ENCODE measurements at places on chromosomes 3 and 15.

- DNase-seq, result no peak
Observed at GRCh38 chr15:49560045-49560444, 60.6 kb downstream of the FAM227B start.

DNA sequence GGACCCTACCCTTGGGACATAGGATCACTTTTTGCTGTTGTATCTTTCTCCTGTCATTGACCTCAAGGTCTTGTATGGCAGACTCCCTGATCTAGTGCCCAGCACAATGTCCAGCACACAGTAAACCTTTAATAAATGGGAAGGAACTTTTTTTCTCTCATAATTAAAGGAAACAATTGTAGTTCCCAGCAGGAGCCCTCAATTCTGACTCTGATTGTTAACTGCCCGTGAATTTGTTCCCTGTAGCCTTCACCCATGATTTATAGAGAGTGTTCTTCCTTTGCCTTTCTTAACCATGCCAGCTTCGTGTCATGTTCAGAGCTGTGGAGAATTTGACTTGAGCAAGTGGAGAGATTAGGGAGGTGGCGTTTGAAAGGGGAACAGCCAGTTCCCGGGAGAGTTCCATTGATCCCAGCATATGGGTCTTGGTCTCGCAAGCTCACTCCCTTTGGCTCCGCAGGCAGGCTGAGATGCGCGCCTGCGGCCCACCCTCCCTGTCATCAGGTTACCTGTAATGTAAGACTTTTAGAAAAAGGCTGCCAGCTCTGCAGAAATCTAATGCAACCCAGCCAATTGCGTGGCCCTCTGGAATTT, 182.6 kb downstream of the TP63 start:
- no peak for DNase-seq

- no peak for DNase-seq
Observed at GRCh38 chr3:50577348-50577747, 8.0 kb downstream of the HEMK1 start.

DNA sequence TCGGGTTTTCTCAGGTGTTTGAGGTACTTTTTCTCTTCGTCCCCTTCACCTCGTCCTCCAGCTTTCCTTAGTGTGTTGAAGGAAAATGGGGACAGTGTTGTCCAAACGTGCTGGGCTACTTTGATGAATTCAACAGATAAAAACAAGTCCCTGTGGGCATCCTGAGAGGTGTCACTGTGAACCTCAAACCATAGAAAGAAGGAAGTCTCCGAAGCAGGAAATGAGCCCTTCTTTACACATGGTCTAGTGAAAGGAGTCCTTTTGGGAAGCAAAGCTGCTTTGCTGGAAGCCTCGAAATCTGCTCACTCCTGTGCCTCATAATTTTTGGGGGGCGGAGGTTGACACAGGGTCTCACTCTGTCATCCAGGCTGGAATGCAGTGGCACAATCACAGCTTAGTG, 10.6 kb downstream of the IL17RB start:
- DNase-seq, result no peak

GRCh38 chr3:145272684-145273083, 888.3 kb downstream of the PLOD2 start:
- no peak for DNase-seq

- peak; percentile 75 for DNase-seq
Observed at GRCh38 chr3:45337839-45338470, 50.4 kb upstream of the LARS2 start.

DNA sequence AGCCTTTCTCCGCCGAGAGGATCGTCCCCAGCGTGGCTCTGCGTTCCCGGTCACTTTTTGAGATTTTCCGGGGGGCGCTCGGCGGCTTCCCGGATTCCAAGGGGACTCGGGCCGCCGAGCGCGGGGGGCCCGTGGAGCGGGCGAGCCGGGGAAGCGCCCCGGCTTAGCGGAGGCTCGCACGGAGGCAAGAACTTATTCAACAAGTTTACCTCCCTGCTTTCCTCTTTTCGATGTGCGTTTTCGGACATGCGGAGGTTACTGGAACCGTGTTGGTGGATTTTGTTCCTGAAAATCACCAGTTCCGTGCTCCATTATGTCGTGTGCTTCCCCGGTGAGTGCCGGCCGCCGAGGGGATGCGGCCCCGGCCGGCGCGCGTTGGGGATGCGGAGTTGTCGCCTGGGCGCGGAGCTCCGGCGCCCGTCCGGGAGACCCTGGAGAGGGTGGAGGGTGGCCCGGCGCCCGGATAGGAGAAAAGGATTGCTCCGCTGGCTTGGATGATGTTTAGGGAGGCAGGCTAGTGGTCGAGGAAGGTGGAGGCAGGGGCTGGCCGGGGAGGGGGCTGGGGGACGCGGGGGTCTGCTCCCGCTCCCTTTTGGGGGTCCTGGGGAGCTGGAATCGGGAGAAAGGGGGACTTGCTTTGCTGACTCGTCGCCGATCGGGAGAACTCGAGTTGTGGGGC, 810 bp downstream of the PTPRG start:
- no peak for DNase-seq

- DNase-seq, result no peak
Observed at GRCh38 chr3:16177962-16178627, 3.6 kb downstream of the GALNT15 start.

GRCh38 chr3:143207338-143207961, 87.9 kb downstream of the CHST2 start:
- no peak for DNase-seq

DNA sequence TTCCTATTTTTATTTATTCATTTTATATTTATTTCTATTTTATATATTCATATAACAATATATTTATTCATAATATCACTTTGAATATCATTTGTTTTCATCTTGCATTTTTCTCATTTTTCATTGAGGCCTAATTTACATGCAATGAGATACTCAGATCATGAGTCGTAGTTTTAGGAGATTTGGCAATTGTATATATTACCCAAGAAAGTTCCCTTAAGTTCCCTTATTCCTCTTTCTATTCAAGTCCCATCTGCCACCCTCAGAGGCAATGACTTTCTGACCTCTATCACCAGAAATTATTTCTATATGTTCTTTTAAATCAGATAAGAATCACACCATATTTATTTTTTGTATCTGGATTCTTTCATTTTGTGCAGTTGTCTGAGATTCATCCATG, 329.1 kb upstream of the TPRG1 start:
- no peak for DNase-seq

DNA sequence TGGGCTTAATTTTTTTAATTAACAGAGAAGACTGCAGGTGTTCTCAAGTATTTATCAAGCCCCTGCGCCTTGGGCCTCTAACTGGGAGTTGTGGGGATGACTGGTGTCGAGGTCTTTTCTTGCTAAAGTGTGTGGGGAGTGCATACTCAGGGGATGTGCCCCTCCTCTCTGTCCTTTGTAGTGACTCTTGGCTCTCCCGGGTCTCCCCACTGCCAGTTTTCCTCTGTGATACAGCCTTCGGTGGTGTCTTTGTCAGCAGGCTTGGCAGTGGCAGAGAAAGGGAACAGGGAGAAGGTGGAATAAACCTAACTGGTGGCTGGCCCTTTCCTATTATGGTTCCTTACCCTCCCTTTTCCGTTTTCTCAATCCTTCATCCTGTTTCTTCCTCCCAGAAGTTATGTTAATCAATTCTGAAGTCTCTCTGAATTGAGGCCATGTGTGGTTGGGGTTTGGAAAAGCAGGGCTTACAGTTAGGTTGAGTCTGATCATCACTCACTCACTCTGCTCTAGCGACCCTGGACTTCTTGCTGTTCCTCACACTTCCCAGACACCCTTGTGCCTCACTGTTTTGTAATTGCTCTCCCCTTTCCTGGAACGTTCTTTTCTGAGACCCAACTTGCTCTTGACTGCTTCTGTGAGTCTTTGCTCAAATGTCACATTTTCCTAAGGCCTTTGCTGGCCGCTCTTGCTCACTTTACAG, 158.1 kb downstream of the PTPRG start:
- no peak for DNase-seq

- DNase-seq, result no peak
Observed at GRCh38 chr3:103873897-103874545, 1439.2 kb downstream of the ZPLD1 start.

DNA sequence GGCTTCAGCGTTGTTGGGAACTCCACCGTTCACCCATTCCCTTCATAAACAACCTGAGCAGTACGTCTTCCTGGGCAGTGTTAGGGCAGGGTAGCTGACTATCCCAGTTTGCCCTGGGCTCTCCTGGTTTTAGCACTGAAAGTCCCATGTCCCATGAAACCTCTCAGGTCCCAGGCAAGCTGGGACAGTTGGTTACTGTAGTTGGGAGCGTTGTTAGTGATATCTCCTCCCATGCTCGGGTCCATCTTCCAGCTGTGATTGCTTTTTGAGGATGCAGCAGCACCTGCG, 60.9 kb upstream of the HERC1 start:
- no peak for DNase-seq

DNA sequence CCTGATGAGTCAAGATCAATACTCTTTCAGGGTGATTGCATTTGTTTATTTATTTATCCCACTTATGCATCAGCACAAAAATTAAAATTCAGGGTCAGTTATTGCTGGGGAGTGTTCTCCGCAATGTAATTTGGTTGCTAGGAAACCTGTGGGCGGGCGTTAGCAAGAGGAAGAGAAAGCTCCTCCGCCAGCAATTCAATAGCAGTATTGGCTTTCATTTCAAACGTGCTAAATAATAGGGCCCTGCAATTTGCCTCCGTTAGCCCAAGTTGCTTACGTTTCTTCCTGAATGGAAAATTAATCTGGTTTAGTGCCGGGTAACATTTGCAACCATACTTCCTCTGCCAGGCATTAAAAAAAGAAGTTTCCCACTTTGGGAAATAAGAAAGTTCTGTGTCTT, 35.5 kb upstream of the PLCL2 start:
- no peak for DNase-seq

DNA sequence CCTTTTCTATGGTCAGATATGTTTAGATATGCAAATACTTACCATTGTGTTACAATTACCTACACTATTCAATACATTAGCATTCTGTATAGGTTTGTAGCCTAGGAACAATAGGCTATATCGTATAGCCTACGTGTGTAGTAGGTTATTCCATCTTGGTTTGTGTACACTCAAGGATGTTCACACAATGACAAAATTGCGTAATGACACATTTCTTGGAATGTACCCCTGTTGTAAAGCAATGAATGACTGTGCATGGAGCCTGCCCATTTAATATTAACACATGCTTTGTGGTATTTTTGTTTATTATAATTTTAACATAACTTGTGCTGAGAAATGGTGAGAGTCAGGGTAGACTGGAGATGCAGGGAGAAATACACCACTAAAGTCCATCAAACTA, 154.9 kb downstream of the LEKR1 start:
- no peak for DNase-seq

DNA sequence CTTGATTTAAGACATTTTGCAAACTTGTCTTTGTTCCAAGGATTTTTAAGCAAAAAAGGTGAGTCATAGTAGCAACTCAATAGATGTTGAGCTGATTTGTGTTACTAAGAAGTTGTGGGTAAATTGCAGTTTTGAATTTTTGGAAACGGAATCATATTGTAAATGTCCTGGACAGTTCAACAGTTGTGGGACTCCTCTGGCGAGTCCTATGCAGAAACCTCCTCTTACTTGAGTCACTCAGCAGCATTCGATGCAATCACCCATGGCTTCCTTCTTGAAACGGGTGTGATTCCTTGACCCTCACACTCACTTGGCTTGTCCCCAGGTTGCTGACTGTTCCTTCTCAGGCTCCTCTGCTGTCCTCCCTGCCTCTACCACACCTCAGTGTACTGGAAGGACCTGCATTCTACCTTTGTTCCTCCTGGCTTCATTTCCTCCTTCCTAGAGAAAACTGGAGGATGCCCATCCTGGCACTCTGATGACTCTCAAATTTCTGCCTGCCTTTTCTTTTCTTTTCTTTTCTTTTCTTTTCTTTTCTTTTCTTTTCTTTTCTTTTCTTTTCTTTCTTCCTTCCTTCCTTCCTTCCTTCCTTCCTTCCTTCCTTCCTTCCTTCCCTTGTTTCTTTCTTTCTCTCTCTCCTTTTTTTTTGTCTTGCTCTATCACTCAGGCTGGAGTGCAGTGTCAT, 52.8 kb upstream of the DGKG start:
- DNase-seq, result no peak

GRCh38 chr3:123732447-123732846, 147.6 kb upstream of the HACD2 start:
- no peak for DNase-seq

DNA sequence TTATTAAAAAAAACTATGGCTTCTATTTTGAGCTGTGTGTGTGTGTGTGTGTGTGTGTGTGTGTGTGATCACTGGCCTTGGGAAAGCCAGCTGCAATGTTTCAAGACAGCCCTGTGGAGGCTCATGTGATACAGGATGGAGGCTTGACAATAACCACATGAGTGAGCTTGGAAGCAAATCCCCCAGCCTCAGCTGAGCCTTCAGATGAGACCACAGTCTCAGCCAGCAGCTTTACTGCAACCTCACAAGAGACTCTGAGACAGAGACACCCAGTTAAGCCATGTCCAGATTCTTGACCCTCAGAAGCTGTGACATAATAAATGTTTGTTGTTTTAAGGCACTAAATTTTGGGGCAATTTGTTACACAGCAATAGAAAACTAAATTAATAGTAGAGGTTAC, 52.5 kb downstream of the GRK7 start:
- no peak for DNase-seq

GRCh38 chr3:185363662-185364203, 797 bp downstream of the MAP3K13 start:
- DNase-seq, result no peak

- DNase-seq, result no peak
Observed at GRCh38 chr15:68303560-68304436, 26.3 kb downstream of the FEM1B start.

DNA sequence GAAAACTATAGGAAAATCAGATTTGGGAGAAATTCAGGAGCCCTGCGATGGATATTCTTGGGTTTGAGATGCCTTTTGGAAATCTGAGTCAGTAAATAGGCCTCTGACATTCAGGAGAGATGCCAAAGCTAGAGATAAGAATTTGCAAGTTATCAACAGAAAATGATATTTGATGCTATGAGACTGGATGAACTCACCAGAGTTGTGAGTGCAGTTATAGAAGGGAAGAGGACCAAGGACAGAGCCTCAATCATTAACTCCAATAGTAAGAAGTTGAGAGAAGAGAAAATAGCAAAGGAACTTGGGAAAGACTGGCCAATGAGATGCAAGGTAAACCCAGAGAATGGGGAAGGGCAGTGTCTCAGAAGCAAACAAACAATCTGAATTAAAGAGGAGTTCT, 7.9 kb upstream of the ANO10 start:
- DNase-seq, result no peak

DNA sequence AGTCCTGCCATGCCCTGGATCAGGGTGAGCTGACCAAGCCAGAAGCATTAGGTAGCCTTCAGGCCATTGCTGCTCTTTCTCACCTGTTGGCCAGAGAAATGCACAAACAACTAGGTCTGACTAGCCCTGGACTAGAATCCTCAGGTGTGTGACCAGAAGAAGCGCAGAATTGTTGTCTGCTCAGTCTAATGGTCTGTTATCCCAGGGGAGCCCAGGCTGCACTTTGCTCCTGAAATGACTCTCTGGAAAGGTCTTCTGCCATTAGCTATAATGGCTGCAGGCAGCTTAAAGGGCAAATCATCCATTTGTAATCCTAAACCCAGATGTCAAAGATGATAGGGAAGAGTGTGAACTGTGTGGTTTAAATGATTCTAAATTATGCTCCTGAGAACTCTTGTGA, 246.1 kb downstream of the NFKBIZ start:
- DNase-seq, result no peak

All from NCI-H446 (cell line).